ENCODE measurements at places on chromosomes 13 and 19.

DNA sequence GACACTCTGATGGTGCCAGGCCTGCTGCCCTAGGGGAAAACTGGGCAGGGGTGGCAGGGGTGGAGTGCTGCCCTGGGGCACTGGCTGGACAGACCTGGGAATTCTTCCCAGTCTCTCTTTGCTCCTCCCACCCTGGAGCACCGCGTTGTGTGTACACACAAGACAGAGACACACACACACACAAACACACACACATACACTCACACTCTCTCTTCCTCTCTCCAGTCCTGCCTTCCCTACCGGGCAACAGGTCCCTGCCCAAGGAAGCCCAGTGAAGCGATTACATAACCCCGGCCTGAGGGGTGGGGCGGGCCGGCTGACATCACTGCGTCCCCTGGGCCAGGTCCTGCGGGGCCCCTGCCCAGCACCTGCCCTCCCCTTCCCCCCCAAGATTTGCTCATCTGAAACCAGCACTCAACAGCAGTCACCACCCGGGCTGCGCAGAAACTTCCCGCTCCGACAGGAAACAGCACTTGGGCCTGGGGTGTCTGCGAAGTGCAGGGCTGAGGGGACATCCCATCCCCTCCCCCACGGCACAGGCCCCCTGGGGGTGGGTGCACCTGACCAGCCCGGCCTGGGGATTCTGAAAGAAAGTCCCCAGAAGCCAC lies 1.2 kb downstream of the MKNK2 start:
- DNase-seq: peak; percentile 73

DNA sequence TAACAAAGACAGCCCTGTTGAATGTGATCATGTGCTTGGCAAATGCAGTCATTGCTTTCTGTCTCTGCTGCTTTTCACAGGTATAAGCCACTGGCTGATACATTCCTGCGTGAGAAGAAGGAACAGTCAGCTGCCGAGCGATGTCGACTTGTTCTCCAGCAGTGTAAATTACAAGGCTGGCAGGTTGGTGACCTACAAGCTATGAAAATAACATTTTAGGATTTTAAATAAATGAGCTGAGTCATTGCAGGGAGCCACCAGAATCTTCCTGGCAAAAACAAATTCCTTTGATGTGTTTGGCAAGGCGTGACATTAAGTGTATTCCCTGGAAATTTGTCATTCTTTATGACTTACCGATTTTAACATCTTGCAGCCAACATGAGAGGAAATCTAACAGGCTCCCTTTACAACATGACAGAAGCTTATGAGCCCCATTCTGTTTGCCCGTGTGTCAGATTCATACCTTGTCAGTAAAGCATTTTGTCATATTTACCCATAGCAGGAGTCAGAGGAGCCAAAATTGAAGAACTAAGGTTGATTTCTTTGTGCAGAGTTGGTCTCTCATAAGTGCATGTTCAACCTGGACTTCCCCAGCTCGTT lies 471.4 kb downstream of the MYO16 start:
- no peak for DNase-seq

GRCh38 chr19:46753420-46754155 lies 7.3 kb upstream of the STRN4 start:
- peak; percentile 70 for DNase-seq

DNA sequence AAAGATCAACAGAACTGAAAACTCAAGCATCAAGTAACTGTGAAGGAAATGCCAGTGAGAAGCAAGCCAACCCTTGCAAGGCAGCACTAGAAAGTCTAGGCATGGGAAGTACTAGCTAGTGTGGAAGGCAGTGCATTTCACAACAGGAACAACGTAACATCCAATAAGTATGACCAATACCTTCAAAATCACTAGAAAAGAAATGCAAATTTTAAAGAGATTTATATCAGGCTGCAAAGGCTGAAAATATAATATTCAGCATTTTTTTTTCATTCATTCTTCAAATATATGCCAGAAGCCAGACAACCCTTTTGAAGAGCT lies 121.9 kb downstream of the DLEU7 start:
- DNase-seq: no peak

- DNase-seq: no peak
These were observed 1.2 kb downstream of the C5AR1 start for GRCh38 chr19:47310819-47311218.

Measured in memory B cell (primary cell).